ENCODE measurements at places on chromosomes 4 and X.

DNA sequence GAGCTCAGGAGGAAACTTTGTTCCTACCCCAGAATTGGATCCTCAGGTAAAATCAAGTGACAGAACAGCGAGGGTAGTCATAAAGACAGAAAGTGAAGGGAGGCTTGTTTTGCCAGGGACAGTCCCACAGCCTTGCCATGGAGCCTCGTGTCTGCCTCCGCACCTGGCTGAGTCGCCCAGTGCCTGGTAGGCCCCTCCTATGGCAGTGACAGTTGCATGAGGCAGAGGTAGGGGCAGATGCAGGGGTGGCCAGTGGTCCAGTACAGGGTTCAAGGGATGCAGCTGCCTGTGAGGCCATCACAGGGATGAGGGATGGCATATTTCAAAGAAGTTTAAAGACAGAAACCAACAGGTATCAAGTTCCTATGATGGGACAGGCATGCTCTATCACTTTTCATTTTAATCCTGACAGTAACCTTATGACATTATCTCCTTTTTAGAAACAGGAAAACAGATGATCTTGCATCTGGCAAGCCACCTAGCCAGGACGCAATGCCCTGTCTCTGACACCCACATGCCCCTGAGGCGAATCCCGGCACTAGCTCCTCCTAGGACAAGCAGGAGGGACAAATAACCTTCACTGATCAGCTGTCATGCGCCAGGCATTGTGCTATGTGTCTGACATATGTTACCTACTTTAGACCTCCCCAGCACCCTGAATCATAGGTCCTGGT is 127.4 kb upstream of the ENPP6 start:
- no peak for DNase-seq

GRCh38 chr4:121824171-121824527 is 466 bp upstream of the CCNA2 start:
- DNase-seq = no peak

DNA sequence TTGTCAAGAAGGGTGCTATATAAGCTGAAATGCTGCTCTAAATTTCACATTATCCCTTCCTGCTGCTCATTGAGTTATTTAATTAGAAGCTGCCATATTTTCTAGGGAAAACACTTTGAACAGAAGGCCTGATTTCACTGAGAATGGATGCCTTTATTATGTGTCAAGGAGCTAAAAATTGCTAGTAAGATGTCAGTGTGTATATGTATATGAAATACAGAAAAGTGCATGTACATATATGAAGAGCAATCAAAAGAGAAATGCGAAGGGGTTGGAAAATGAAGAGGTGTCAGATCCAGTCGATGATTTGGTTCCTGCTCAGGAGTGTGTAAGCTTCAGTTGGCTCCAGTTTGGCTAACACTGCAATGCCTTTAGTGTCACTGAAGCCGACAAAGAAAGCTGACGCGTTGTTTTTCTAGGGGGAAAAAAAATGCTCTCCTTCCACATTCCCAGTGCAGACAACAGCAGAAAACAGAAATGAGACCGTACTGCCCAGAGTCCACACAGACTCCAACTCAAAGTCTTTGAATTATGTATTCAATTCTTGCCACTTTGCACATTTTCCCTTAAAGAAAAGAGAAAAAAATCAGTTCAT is 154.2 kb downstream of the NHS start:
- DNase-seq = no peak

- DNase-seq = no peak
These were observed 210.5 kb downstream of the CHM start for GRCh38 chrX:85836868-85837267.

- DNase-seq = no peak
These were observed 156.4 kb upstream of the BOD1L1 start for GRCh38 chr4:13783800-13784411.

- no peak for DNase-seq
These were observed 26.0 kb upstream of the C4orf50 start for GRCh38 chr4:6044276-6044675.

- no peak for DNase-seq
These were observed 956 bp downstream of the SORCS2 start for GRCh38 chr4:7193030-7193958.

DNA sequence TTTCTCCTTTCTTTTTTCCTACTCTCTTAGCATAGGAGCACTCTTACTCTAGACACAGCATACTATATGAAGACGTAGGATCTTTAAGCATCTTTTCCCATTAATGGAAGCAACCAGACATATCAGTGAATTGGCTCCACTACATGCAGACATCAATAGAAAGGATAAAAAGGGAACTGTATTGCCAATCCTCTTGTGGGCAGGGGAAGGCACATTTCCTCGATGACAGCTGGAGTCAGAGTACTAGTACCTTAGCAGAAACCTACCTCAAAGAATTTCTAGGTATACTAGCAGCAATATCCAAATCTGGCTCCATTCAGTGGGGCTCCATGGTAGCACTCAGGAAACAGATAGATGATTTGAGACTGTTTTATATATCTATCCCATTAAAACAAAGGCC is 20.1 kb downstream of the CYBB start:
- no peak for DNase-seq

- DNase-seq = peak; percentile 79
These were observed 29.0 kb downstream of the ERVMER34-1 start for GRCh38 chr4:52721968-52722815.

DNA sequence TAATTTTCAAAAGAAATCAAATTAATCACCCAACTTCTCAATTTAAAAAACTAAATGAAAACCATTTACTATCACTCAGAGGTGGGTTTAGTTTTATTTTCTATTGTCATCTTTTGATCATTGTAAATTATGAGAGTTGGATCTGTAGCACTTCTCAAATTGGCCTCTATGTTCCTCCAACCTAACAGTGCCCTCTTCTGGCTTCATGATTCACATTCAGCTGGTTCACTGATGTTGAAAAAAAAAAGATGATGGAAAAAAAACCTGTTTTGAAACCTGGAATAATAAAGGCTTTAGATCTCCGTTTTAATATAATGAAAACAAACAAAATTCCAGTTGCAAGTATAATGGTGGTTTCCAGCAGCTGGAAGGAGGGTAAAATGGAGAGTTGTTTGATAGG is 2.4 kb upstream of the NBDY start:
- no peak for DNase-seq

GRCh38 chr4:103050736-103051436 is 25.7 kb downstream of the SLC9B2 start:
- DNase-seq = no peak

GRCh38 chrX:123961268-123962005 is at the start of gene STAG2:
STAG2 (plus strand) TSS chrX:123961706; CDS start chrX:124022628, 60,922 bp downstream.
- peak; percentile 41 for DNase-seq

GRCh38 chr4:141416219-141416618 is 195.5 kb downstream of the ZNF330 start:
- DNase-seq = no peak

DNA sequence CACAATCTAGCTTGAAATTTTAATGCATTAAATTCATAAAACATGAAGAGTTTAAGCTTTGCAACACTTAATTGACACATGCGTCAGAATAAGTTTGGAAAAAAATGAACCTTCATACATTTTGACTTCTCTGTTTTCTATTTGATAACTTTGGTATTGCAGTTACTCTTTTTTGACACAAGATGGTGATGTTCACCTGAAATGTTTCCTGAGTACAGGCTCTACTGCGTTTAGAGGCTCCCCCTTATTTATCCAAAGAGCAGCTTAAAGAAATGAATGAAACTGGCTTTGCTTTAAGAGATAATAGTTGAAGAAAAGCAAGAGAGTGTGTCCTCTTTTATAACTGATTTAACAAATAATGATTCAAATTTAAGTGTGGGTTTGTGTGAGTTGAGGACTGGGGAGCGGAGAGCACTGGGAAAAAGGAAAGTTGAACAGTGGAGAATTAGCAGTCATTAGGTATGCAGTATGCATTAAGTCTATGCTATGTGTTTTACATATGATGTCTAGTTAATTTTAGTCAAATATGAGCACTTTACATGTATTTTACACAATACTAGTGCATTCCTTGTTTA is 180.6 kb upstream of the NUDT6 start:
- DNase-seq = no peak

Data from stimulated activated CD4-positive, alpha-beta T cell treated with anti-CD3 and anti-CD28 coated beads, Interleukin-2, amount 100 ng/mL, for 48 hours (primary cell).